ENCODE measurements at places on chromosomes 7 and 10.

GRCh38 chr10:118569241-118569881 is 26.1 kb downstream of the PRLHR start:
- no peak for DNase-seq

GRCh38 chr10:95785317-95785716 is 29.4 kb downstream of the ENTPD1 start:
- DNase-seq: no peak

GRCh38 chr10:98920360-98920759 is 315.3 kb downstream of the HPSE2 start:
- DNase-seq: no peak

GRCh38 chr7:18610331-18610948 is 114.9 kb downstream of the HDAC9 start:
- DNase-seq: peak; percentile 48

- DNase-seq: no peak
Measured at GRCh38 chr7:141313896-141314295, 237.3 kb upstream of the AGK start.

- no peak for DNase-seq
Measured at GRCh38 chr7:134850066-134850465, 70.6 kb downstream of the CALD1 start.

DNA sequence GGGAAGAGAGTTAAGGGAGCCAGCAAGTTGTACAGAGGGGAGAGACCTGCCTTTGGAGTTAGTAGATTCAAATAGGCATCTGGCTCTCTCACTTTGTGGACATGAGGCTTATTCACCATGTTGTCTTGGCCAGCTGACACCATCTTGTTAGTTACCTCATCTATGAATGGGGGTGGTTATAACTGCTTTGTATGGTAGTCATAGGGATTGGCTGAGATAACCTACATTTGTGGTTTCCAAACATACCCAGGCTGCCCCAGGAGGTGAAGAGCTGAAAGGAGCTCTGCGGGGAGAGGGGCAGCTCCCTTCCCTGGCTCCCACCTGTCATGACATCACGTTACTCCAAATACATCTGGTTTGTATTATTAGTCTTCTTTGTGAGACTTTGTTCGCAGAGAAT is 393.3 kb upstream of the AUTS2 start:
- no peak for DNase-seq

DNA sequence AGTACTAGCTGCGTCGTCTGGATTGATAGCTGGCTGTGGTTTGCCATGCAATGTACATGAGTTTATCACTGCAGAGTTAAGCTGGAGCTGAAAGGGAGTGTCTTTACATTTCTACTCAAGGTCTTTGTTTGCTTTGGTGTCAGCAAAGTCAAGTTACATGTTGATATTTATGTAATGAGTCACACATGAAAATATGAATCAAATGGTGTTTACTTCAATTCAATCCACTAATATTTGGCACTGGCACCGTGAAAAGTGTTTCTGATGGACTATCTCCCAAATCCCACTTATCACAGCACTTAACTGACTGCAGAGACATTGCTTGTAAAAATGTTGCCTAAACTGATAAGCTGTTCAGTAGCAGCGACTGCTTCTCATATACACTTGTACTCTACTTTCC is 395.9 kb downstream of the TFEC start:
- DNase-seq: no peak

DNA sequence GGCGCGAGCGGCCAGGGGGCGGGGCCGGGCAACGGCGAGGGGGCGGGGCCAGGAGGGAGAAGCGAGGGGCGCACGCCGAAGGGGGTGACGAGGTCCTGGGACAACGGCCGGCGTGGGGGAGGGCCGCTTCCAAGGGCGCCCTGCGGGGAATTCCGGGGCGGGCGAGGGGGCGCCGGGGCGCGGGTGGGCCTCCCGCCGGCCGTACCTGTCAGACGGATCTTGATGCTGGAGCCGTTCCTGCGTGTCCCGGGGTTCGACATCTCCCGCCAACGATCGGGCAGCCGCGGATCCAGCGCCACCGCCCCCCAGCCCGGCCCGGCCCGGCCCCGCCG is 421 bp downstream of the SMURF1 start:
- DNase-seq: no peak

DNA sequence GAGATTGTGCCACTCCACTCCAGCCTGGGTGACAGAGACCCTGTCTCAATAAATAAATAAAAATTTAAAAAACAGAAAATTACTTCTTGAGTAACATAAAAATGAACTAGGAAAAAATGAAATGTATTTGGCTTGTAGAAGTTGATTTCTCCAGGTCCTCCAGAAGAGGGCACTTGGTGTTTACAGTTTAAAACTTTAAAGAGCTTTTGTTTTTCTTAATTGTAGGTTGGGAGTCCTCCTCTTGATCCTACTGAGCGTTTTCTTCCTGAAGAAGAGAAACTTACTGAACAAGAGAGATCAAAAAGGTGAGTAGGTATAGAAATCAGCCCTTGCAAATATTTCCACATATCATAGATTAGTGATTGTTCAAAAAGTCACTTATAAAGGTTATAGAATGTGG is 16.2 kb downstream of the KIFBP start:
- DNase-seq: peak; percentile 70

GRCh38 chr10:34327184-34327583 is 487.9 kb downstream of the PARD3 start:
- DNase-seq: no peak

GRCh38 chr7:46972205-46972604 is 609.7 kb downstream of the TNS3 start:
- DNase-seq: peak; percentile 67

DNA sequence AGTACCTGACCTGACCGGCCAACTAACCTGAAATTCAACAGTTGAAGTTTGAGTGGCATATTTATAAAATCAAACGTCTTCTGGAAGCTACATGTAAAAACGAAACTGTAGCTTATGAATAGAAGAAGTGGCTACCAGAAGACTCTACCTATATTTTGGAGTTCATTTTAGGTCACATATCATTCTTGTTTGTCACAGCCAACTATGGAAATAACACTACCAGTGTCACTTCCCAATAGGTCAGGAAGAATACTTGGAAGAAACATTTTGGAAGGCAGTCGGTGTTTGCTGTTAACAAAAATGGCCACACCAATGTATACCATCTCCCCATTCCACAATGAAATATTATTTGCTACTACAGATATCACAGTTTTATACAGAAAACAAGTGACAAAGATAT is 12.6 kb downstream of the TWIST1 start:
- no peak for DNase-seq

DNA sequence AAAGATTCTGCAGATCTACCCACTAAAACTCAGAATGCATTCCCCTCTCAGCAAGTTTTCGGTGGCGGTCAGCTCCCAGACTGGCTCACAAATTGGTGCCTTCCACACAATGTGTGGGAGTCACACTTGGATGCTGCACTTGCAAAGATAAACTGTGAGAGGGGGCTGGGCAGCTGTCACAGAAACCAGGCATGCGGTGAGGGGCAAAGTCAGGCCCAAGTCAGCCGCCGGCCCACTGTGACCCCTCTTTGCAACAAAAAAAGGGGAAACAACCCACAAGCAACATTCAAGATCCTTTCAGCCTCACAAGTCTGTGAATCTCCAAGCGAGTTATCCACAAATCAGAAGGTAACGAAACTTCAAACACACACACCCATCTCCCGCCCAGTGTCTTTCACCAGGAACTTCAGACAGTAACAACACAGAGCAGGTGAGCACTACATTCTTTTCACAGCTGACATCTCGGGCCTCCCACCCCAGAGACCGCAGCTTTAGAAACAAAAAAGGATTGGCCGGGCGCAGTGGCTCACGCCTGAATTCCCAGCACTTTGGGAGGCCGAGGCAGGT is 32.0 kb downstream of the SNX8 start:
- DNase-seq: no peak

DNA sequence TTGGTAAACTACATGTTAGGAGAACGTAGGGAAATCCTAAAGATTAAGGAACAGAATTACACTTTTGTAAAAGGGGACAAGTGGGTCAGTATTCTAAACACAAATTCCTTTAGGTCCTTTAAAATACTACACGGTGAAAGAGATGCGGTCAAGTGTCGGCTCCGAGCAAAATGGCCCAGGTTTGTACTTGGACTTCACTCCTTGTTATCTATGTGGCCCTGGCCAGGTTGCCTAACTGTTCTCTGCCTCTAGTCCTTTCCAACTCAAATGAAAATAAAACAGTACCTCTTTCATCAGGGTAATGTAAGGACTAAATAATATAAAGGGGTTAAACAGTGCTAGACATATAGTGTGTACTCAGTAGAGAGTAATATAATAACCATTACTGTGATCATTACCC is 344.8 kb downstream of the PARD3 start:
- no peak for DNase-seq

DNA sequence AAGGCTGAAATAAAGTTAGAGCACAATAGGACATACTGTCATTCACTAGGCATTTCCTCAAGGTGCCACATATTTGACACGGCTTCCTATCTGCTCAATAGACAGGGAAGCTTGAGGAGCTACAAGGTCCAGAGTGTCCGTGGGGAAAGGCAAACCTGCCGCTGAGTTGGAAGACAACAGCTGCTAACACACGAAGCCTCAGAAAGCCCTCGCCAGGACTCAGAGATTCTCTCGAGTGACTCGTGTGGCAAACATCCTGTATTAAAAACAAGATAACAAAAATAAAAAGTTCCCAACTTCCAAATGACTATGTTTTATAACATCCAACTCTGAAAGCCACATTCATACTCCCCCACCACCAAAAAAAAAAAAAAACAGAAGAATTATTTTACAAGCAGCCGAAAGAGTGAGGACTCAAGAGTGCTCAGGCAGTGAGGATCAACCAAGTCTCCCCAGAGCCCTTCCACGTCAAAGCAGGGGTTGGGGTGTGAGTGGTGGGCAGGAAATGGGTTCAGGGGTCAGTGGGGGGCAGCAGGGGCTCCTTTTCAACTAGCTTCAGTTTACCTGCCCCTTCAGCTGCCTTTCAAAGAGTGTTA is 67.6 kb downstream of the STK17A start:
- peak; percentile 59 for DNase-seq

- peak; percentile 34 for DNase-seq
Measured at GRCh38 chr10:91887272-91888076, 21.8 kb downstream of the FGFBP3 start.

GRCh38 chr10:92413519-92413918 is 122.6 kb downstream of the MARCHF5 start:
- no peak for DNase-seq

GRCh38 chr10:3783316-3783681 is 1.7 kb downstream of the KLF6 start:
- DNase-seq: no peak

DNA sequence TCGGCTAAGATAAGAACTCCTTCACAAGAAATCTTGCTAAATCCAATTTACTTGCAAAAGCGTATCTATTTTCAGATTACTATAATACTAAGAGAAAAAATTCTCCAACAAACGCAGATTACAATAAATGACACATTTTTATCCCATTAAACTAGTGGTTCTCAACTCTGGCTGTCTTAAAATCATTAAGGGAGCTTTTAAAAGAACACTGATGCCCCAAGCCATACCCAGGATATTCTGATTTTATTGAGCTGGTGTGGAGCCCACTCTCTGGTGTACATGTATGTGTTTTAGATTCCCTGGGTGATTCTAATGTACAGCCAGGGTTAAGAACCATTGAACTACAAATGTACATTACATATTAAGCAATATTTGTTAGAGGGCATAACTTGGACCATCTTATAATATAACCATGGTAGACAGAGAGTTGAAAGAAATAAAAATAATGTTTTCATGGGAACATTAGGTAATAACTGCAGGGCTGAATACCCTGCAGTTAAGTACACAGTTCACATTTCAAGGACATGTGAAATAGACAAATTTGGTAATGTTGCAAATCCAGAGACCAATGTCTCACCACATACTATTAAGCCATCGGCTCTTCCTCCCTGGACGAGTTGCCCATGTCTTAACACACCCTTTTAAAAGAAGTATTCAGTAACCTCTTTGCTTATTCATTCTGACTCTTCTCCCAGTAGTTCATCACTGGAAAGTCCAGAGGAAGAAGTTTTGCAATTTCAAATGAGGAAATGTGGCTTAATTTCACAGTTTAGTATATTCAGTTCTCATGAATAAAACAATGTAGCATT is 6.2 kb downstream of the GSAP start:
- peak; percentile 55 for DNase-seq

DNA sequence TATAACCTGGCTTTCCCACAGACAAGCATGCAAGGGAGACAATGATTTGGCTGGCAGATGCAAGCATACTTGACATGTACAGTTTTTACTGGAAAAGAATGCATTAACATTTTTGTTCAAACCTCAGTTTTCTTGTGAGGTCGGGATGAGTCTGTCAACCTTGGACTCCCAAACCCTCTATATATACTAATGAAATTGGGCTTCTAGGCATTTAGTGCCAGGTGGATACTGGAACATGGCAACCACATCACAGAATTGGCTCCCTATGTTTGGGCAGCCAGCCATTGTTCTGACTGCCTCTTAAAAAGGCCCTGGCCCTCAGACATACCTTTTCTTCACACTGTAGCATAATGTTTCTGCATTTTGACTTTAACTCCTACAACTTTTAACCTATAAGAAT is 39.1 kb downstream of the CDK6 start:
- DNase-seq: no peak

DNA sequence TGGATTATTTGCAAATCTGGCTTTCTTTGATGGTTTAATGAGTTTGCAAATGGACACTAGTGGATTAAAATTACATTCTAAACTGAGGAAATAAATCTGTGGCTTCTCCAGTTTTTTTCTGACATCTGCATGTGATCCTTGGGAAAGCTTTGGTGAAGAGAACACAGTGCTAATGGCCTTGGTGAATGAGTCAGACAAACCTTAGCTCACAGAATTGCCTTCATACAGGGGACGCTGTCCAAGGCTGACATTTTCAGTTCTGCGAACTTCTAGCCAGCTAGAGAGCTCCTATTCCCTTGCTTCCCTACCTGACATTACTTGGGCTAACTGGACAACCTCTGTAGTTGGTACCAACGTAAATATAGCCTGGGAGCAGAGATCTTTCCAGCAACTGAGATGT is 21.2 kb downstream of the BMPER start:
- no peak for DNase-seq

- DNase-seq: no peak
Measured at GRCh38 chr7:90857603-90858002, 261.5 kb downstream of the CDK14 start.

GRCh38 chr10:3139216-3139910 is 33.2 kb downstream of the PITRM1 start:
- DNase-seq: no peak

DNA sequence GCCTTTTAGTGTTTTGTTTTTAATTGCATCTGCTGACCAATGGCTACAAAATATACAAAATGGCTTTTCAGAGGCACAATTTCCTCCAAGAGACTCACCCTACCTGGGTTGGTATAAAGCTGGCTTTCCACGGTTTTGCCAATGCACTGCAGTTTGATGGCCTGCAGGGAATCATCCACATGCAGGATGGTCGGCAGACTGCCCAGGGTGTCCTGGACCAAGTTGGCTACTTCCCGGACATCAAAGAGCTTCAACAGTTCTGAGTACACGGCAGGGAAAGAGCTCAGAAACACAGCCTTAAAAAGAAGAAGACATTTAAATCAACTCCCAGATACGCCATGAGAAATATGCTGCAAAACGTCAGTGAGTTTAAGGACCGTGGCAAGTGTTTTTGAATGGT is 301.0 kb upstream of the IMMP2L start:
- no peak for DNase-seq

Measured in ACHN (cell line).